Psoas muscle (tissue), 8 donors: ENCODE measurements at places on chromosomes 16 and 17. TPM values are rescaled to one million over a fixed set of nuclear protein-coding genes. Genes with fewer than 3 reads are reported as not detected.

SOX9 gene
- 1.6 TPM for total RNA-seq

DNA sequence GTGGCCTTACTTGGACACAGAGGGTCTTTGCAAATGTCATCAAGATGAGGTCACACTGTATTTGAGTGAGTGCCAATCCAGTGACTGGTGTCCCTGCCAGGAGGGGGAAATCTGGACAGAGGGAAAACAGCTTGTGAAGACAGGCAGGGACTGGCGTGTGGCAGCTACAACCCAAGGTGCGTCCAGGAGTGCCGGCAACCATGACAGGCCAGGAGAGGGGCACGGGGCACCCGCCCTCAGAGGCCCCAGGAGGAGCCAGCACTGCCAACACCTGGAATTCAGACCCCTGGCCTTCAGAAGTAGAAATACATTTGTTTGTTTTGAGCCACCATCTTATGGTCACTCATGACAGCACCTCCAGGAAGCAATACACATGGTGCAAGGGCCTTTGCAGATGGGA, 225.7 kb downstream of the CPPED1 start:
- DNase-seq = no peak

DNA sequence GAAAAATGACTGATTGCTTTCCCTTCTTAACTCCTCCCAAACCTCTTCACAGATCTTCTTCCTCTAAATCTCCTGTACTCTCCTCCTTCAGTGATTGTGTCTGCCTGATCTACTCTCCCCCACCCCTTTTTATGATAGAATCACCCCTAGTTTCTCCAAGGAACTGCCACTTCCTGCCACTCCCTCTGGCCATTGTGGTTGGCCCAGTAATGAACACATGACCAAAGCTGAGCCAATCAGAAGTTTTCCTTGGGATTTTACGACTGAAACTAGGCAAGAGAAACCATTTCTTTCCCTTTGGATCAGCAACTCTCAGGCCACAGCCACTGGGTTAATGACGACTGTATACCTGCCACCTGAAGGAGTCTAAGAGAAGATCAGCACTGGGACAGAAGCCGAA, 15.9 kb downstream of the IRX3 start:
- no peak for DNase-seq

DNA sequence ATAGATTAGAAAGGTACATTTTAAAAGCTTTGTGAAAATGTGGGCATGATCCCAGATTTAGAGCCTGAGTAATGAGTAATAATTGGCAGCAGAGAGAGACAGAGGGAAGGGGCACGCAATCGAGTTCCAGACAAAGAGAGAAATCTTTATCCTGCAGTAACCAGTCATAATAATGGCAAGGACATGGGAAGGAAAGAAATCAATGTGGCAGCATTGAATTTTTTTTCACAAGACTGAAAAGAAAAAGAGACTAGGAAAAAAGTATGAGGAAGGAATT, 790.8 kb upstream of the SOX9 start:
- DNase-seq = no peak

GRCh38 chr17:82399041-82399441, 19.1 kb upstream of the HEXD start:
- DNase-seq = peak; percentile 84

DNA sequence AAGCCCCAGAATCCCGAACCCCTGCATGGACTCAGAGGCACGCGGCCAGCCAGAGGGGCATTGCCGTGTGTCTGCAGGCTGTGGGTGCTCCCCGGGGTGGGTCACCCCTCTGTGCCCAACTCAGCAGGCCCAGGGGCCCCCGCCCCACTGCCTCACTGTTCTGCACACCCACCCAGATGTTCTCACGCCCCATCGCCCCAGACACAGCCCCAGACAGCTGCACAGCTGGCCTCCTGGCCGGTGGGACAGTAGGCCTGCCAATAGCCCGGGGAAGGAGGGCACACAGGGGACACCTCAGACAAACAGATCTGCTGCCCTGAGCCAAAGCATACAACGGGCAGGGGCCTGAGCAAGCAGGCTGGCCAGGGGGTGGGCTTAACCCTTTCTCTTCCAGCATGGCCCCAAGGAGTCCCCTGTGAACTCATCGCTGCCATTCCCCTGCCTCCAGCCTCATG, 27.6 kb upstream of the NXPH3 start:
- DNase-seq = no peak

DNA sequence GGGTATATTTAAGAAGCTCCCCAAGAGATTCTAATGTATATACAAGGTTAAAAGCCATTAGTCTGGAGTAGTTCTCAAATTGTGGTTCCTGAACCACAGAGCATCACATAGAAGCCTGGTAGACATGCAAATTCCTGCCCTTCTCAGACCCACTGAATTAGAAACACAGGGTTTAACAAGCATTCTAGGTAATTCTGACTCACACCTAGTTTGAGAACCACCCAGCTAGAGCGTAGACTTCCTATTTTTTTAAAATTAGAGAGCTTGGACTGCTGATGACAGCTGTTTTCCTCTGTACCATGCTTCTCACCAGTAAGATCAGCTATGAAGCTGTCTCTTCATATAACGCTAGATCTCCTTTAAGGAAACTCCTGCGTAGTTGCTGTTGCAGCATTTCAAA, 50.6 kb downstream of the HS3ST3B1 start:
- no peak for DNase-seq

GRCh38 chr16:28495098-28495793, 803 bp downstream of the APOBR start:
- no peak for DNase-seq
